Activated T-cell treated with anti-CD3 and anti-CD28 coated beads for 24 hours (primary cell): ENCODE measurements at places on chromosomes 4 and X.

GRCh38 chr4:140609548-140610425, 41.0 kb upstream of the UCP1 start:
- no peak for DNase-seq

DNA sequence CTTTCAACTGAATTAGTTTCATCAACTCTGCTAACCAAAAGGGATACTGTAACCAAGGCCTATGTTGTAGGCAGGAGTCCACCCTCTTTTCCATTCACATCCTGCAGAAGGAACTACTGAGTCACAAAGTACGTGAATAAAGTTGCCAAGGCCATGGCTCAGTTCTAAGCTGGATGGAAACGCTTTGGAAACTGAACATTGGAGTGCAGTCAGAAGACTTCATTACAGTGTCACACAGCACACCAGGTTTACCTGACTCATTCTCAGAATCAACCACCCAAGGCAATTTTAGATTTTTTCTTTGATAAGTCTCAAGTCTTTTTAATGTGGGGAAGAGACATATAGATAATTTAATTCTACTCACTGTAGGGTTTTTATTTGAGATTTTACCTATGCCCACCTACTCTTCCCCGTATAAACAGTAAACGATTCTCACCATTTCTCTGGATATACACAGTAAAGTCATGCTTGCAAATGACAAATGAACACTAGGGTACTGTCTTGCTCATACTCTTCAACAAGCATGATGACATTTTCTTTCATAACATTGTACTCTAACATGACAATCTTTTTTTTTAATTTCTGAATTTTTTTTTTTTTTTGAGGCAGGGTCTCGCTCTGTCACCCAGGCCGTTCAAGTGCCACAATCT, 58.9 kb upstream of the RBM47 start:
- DNase-seq: no peak

- no peak for DNase-seq
These were observed 771.3 kb downstream of the RAB28 start for GRCh38 chr4:12712648-12713339.

DNA sequence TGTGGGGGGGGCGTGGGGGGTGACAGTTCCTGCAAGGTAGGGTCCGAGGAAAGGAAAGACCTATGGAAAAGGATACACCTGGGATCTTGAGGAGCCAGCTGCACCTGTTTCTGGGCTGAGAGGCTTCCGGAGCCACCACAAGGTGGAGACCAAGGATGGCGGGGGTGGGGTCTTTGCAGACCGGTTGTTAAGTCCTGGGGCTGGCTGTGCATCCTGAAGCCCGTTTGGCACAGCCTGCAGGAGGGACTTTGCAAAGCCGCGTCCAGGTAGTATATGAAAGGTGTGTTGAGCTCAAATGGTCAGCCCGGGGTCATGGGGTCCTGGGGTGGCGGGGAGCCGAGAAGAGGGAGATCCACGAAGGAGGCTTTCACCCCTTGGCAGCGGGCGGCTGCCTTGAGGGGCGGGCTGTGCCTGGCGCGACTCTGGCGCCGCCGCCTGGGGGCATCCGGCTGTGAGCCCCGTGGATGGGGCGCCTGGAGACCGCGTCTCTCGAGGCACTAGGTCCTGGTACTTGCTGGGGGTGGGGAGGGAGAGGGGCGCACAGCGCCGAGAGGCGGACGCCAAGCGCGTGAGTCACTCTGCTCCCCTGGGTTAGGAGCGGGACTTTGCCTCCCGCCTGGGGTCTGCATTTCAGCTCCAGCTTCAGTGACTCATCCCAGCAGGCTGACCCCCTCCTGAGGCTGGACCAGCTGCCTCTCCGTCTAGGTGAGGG, 58.2 kb upstream of the DYNLT3 start:
- DNase-seq: no peak

- DNase-seq: no peak
These were observed 38.0 kb upstream of the ADGRL3 start for GRCh38 chr4:61162116-61162515.

DNA sequence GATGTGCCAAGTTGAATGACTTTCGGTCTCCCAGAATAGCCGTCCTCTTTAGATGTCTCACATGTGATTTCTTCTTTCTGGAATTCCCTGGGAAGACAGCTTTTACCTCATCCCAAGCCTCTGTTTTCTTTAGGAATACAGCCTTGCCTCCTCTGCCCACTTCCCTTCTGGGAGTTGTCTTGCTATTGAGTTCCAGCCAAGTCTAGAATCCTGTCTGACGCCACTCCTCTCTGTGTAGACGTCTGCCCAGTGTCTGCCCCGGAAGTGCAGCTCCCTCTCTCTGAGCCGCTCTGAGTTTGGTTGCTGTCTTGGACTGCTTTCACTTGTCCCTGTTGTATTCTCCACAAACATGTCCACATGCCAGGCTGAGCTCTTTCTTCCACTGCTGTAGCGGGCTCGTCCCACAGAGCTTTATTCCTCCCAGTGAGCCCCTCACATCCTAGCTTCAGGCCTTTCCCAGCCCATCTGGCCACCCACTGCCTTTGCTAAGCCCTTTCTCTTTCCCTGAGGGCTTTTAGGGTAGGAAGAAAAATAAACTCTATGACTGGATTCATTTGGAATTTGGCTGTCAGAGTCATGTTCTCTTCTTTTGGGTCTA, 9.0 kb upstream of the IGFBP7 start:
- DNase-seq: no peak

DNA sequence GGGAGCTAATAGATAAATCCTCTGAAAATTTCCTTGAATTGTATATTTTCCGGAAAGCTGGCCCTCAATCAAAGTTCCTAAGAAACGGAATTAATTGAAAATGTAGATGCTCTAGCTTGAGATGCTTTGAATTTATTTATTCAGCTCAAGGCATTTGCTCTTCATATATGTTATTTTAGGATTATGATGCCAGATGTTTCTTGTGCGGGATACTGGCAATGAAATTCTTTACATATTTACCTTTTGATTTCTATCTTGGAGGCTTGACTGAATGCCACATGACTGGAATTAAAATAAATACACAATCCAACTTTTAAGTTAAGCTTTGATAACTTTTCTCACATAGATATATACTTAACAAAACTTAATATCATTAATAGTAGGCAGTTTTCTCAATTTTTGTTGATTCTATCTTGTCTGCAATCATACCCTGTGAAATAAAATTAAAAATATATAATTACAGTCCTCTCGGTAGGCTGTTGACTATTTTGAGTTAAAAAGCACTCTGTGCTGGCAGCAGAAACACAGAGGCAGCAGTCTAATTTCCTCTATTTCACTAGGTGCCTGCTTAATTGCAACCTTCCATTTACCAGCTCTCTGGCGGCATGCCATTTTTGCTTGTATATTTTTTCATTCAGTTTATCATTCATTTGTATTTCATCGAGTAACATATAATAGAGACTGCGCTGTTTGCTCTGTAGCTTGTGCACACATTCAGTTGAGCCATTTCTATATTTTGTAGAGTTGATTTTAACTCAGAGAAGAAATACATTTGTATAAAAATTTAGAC, 991.5 kb downstream of the ADGRL3 start:
- DNase-seq: no peak

DNA sequence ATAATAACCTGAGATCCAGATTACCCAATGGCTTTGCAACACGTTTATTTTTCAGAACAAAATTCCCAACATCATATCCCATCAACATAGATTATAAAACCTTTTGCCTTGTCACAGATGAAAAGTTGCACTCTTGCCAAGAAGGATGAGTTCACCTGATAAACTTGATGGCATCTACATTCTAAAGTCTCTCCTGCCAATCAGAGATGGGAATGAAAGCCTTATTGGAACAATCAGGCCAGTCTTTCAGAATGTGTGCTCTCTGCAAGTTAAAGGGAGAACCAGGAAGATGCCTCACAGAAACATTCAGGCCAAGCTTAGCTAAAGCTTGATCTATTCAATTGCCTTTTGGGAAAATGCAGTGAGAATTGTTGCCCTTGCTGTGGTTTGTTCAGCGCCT, 1.3 kb downstream of the LPAR4 start:
- no peak for DNase-seq
